SJSA1 (cell line): ENCODE measurements at places on chromosomes 7 and 10. TPM values are rescaled to one million over a fixed set of nuclear protein-coding genes. Genes with fewer than 3 reads are reported as not detected.

- DNase-seq = peak; percentile 82
- H3K4me3 ChIP-seq = peak overlapping the region; percentile 64
- H3K27me3 ChIP-seq = no peaks in the 10 kb centered on the region
These were observed 842 bp upstream of the SKIDA1 start for GRCh38 chr10:21526188-21526859.

DNA sequence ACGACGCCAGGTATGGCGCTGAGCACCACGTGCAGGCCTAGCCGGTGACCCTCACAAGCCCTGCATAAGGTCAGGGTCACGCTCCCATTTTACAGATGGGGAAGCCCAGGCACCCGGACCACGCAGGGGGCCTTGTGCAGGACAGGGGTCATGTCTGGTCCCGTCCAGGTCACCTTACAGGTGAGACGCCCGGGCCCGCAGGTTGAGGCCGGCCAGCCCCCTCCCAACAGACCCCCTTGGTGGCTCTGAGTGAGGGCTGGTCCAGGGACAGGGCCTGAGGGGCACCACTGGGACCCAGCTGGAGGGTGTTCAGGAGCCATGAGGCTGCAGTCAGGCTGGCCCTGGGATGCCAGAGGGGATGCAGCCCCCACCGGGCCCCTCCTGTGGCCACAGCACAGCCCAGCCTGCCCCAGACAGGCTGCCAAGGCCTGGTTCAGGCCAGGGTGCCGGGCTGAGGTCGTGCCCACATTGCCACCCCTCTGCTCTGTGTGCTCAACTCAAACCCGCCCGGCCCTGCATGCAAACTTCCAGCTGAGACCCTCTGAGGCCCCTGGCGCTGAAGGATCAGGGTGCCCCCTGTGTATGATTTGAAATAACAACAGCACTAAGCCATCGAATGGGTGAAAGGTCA is 69.0 kb downstream of the PWWP2B start:
- no peaks in the 10 kb centered on the region for H3K4me1 ChIP-seq
- no peak for DNase-seq
- no peaks in the 10 kb centered on the region for H3K36me3 ChIP-seq

- H3K36me3 ChIP-seq = no peaks in the 10 kb centered on the region
- no peak overlapping the region for H3K27ac ChIP-seq
- H3K4me1 ChIP-seq = no peaks in the 10 kb centered on the region
- H3K4me3 ChIP-seq = no peak overlapping the region
- no peak for DNase-seq
- H3K27me3 ChIP-seq = no peaks in the 10 kb centered on the region
These were observed 54.0 kb downstream of the RAPGEF5 start for GRCh38 chr7:22302951-22303423.

The UPK3B gene
- 0.11 TPM in 1 of 2 replicates, not detected in the other for total RNA-seq

The NPFFR1 gene
- not detected in 2 replicates for total RNA-seq

DNA sequence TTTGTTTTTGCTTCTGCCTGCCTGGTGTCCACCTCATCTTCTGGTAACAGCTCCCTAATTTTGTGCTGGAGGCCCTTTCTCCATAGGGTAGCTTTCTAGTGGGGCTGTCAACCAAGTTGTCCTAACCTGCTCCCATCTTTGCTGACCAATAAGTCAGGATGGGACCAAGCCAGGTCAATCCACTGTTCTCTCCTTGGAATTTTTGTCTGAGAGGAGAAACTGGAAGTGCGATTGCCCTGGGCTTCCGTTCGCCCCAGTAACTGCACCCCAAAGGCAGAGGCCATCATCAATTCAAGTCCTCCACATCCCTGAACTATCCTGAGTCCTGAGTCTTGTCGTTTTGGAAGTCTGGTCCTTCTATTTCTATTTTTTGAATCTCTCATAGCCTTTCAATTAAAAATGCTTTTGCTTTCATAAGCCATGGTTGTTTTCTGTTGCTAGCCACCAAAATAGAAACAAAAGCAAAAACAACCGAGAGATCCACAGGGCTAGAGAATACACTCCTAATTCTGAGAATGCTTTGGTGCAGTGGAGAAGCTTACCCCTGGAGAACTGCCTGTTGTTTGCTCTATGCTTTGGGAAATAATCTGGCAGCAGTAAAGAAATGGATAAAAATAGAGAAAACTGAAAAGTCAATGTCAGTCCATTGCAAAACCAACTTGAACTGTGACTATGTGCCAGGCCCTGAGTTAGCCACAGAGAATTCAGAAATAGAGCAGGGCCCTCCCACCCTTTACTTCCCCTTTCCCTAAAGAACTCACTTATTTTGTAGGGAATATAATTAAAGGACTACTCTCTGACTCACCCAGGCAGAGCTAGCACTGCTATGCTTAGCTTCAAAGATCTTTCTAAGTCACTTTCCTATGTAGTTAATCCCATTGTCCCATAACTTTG is 368.1 kb downstream of the CXCL12 start:
- H3K4me1 ChIP-seq = no peaks in the 10 kb centered on the region
- DNase-seq = no peak
- H3K27me3 ChIP-seq = no peaks in the 10 kb centered on the region
- H3K4me3 ChIP-seq = no peak overlapping the region

The OR2A5 gene
- total RNA-seq = not detected in 2 replicates

DNA sequence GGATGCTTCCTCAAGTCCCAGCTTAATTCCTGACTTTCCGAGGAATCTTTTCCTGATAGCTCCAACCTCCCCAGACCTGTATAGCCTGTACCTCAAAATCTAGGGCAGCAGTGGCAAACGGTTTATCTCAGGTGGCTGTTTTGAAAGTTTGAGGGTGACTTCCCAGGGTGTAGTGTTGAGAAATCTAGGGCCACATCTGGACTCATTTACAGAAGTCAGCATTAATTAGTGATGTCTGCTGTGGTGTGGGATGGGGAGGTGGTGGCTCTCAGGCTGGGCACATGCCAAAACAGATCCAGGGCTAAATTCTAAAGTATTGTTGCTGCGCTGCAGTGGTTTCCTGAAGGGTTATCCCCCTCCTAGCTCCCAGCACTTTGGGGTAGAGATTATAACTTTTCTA is 38.0 kb downstream of the UNC5B start:
- DNase-seq = no peak
- no peak overlapping the region for H3K27ac ChIP-seq
- H3K4me3 ChIP-seq = no peak overlapping the region

The CELF2 gene
- total RNA-seq = not detected in 2 replicates

DNA sequence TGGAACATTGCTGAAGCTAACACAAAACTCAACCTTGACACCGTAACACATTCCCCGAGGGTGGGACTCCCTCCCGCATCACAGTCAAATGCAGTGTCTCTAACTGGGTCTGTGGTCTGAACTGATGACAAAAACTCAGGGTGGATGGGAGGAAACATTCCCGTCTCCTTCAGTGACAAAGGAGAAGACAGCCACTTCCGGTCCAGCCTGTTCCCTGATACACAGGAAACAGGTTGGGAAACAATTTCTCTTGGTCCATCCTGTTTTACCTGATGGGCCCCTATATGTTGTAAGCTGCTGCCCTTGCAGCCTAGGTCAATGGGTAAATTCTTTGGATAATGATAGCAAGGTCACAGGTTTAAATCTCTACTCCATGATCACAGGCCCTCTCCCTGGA is 20.4 kb downstream of the SLC13A4 start:
- no peaks in the 10 kb centered on the region for H3K27me3 ChIP-seq
- no peak for DNase-seq
- H3K27ac ChIP-seq = no peak overlapping the region

GRCh38 chr10:118882741-118883140 is 128.0 kb upstream of the CACUL1 start:
- H3K4me1 ChIP-seq = no peaks in the 10 kb centered on the region
- H3K27me3 ChIP-seq = peaks cover 10% of the 10 kb centered on the region; the same call in 1 of the 2 replicates
- no peaks in the 10 kb centered on the region for H3K36me3 ChIP-seq
- no peak overlapping the region for H3K27ac ChIP-seq

GRCh38 chr10:129869596-129870473 is 94.2 kb downstream of the EBF3 start:
- H3K4me3 ChIP-seq = no peak overlapping the region
- H3K27me3 ChIP-seq = no peaks in the 10 kb centered on the region
- no peaks in the 10 kb centered on the region for H3K36me3 ChIP-seq
- no peak for DNase-seq
- H3K4me1 ChIP-seq = no peaks in the 10 kb centered on the region
- no peak overlapping the region for H3K27ac ChIP-seq

DNA sequence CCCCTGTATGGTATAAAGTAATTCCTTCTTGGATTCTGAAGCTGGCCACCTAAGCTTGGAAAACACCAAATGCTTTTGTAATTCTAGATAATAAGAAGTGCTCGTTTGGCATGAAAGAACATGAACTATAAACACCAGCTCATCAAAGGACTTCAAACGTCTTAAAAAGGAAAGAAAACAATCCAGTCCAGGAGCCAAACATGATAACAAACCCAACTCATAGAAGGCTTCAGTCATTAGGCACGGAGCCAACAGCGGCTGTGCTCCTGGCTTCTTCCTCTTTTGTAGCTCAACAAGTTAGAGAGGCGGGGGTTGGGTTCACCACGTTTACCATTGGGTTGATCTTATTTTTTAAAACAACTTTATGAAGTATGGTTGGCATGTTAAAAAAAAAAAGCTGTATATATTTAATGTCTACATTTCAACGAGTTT is 56.4 kb upstream of the ECHDC3 start:
- no peak for DNase-seq
- H3K4me1 ChIP-seq = peaks cover 14% of the 10 kb centered on the region
- H3K36me3 ChIP-seq = no peaks in the 10 kb centered on the region
- no peak overlapping the region for H3K4me3 ChIP-seq

The PLXDC2 gene
- total RNA-seq = 0.38 and 0.66 TPM in 2 replicates

GRCh38 chr10:7251696-7252465 is 159.0 kb downstream of the SFMBT2 start:
- no peak overlapping the region for H3K27ac ChIP-seq
- no peaks in the 10 kb centered on the region for H3K27me3 ChIP-seq
- DNase-seq = no peak
- H3K4me1 ChIP-seq = no peaks in the 10 kb centered on the region
- no peak overlapping the region for H3K4me3 ChIP-seq

DNA sequence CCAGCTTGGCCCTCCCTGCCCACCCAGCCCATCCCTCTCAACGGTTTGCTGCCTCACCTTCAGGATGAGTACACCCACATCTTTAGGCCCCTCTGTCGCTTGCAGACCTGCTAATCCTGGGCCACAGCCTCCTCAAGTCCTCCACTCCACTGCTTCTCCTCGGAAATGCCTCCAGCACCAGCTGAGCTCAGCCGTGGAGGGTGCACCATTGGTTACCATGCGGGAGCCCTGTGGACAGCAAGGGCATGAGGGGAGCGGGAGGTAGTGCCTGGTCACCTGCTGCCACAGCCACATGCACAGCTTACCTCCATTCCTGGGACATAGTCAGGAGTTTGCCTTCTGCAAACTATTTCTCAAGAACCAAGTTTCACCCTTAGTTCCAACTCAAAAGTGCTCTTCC is 286.3 kb upstream of the ZMIZ1 start:
- no peaks in the 10 kb centered on the region for H3K36me3 ChIP-seq
- H3K4me1 ChIP-seq = peaks cover 18% of the 10 kb centered on the region
- no peaks in the 10 kb centered on the region for H3K27me3 ChIP-seq

DNA sequence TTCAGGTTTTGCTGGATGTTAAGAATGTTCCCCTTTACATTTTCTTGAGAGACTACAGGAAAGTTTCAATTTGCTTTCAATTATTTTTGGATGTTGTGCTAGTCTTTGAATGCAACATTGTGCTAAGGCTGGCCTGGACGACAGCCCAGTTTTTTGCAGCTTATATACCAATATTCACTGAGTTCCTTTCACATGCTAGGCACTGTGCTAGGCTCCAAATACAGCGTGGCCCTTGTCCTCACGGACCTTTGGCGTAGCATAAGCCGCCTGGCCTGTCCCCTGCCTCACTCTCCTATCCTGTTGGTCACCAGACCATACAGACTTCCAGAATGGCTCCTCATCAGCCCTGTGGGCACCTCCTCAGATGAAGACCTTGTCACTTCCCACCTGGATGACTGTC is 19.5 kb upstream of the HSPA12A start:
- H3K4me1 ChIP-seq = no peaks in the 10 kb centered on the region
- H3K27me3 ChIP-seq = peaks cover 5% of the 10 kb centered on the region
- no peaks in the 10 kb centered on the region for H3K36me3 ChIP-seq
- H3K27ac ChIP-seq = no peak overlapping the region
- no peak for DNase-seq

The TDRD1 gene
- not detected in 2 replicates for total RNA-seq

GRCh38 chr10:13681960-13682359 is 95.2 kb downstream of the PRPF18 start:
- DNase-seq = no peak
- H3K4me3 ChIP-seq = no peak overlapping the region
- no peaks in the 10 kb centered on the region for H3K27me3 ChIP-seq
- H3K36me3 ChIP-seq = peaks cover 5% of the 10 kb centered on the region

DNA sequence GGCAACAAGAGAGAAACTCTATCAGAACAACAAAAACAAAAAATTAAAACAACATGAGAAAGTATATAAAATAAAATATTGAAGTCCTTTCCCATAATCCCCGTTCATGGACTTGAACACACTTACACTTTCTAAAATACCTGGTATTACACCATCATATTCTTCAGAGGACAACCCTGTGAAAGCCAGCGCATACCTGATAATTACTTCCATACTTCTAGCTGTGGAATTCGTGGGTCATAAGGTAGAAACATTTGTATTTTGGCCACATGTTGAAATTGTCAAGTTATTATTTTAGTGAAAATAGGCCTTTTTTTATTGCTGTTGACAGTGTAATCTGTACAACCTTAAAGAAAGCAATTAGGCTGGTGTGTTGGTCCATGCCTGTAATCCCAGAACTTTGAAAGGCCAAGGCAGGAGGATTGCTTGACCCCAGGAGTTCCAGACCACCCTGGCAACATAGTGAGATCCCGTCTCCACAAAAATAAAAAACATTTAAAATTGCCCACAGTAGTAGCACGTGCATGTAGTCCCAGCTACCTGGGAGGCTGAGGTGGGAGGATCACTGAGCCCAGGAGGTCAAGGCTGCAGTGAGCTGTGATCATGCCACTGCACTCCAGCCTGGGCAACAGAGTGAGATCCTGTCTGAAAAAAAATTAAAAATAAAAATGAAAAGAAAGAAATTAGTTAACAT is 5.1 kb upstream of the PCGF6 start:
- no peak overlapping the region for H3K27ac ChIP-seq
- H3K27me3 ChIP-seq = no peaks in the 10 kb centered on the region
- H3K4me3 ChIP-seq = no peak overlapping the region
- H3K4me1 ChIP-seq = peaks cover 7% of the 10 kb centered on the region
- H3K36me3 ChIP-seq = no peaks in the 10 kb centered on the region
- DNase-seq = no peak

DNA sequence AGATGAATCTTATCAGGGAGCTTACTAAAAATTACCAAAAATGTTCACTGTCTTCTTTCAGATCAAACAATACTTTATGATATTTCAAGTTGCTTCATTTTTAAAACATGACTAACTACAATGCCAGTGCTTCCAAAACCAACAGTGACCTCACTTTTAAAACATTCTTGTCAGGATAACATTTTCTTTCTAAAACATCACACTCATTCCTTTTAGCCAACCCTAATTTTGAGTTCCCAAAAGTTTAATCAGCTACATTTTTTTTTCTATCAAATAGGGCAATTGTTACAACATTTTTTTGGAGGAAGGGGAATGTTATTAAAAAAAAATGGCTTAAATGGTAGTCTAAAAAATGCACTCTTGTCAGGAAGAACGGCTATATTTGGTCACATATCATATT is 37.3 kb downstream of the RTKN2 start:
- no peak for DNase-seq
- peaks cover 50% of the 10 kb centered on the region for H3K4me1 ChIP-seq
- peak overlapping the region; percentile 89 for H3K27ac ChIP-seq
- no peaks in the 10 kb centered on the region for H3K36me3 ChIP-seq

The ITIH2 gene
- total RNA-seq = not detected in 2 replicates

The PVRIG gene
- total RNA-seq = 1.7 TPM in 1 of 2 replicates, not detected in the other

GRCh38 chr7:6175645-6176044 is 96.8 kb downstream of the CYTH3 start:
- no peak for DNase-seq
- H3K27me3 ChIP-seq = no peaks in the 10 kb centered on the region
- H3K4me3 ChIP-seq = no peak overlapping the region
- H3K4me1 ChIP-seq = peaks cover 10% of the 10 kb centered on the region
